GM18507 (cell line): ENCODE measurements at places on chromosomes 1 and 21.

- DNase-seq = no peak
These were observed 21.1 kb downstream of the RTCA start for GRCh38 chr1:100287162-100287561.

GRCh38 chr1:26300578-26301275, 5.7 kb downstream of the UBXN11 start:
- no peak for DNase-seq

- no peak for DNase-seq
These were observed 64.1 kb upstream of the ATP1B1 start for GRCh38 chr1:169042377-169042776.

- no peak for DNase-seq
These were observed 42.7 kb upstream of the SLC30A1 start for GRCh38 chr1:211621447-211622198.

- no peak for DNase-seq
These were observed 78.6 kb downstream of the PCSK9 start for GRCh38 chr1:55117941-55118340.

DNA sequence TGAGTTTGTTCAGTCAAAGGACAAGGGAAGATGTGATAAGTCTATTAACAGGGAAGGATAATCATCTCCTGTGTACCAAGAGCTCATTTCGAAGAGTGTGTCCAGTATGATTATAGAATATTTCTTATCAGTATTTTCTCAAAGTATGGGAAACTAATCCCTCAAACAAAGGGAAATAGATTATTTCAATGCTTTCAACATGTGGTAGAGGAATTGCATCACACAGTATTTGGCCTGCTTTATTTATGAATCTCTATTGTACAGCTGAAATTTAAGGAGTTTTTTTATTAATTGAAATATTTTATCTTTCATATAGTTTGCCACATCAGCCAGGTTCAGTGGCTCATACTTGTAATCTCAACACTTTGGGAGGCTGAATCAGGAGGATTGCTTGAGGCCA, 151.0 kb downstream of the CLEC20A start:
- no peak for DNase-seq

DNA sequence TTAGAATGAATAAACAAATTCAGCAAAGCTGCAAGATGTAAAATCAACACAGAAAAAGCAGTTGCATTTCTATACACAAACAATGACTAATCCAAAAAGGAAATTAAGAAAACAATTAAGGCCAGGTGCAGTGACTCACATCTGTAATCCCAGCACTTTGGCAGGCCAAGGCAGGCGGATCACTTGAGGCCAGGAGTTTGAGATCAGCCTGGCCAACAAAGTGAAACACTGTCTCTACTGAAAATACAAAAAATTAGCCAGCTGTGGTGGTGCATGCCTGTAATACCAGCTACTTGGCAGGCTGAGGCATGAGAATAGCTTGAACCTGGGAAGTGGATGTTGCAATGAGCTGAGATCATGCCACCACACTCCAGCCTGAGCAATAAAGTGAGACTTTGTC, 22.3 kb downstream of the THEM4 start:
- no peak for DNase-seq

DNA sequence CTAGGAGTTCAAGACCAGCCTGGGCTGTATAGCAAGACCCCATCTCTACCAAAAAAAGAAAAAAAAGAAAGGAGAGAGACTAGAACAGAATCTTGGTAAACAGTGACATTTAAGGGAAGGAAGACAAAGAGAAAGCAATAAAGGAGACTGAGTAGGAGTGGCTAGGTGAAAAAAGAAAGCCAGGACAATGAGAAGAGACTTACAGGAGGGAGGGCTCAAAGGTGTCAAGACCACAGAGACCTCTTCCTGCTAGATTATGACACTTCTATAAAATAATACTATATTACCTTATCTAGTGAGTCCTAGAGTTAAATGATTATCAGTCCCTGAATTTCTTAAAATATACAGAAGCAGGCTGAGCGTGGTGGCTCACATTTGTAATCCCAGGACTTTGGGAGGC, 10.1 kb upstream of the EPRS1 start:
- no peak for DNase-seq

DNA sequence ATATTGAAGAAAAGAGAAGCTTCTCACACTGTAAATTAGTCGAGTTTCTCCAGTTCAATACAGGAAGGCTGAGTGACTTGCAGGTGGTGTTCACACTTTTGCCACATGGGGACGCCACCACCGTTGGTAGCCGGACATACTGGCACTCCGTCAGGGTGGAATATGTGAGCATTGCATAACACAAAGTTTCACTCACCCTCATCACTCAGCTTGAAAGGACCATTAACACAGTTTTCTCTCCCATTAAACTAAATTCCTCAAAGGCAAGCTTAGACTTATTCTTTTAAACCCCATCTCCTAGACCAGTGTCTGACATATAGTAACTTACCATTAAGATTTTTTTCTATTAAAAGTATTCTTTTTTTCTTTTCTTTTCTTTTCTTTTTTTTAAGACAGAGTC, 105.3 kb upstream of the SERBP1 start:
- peak; percentile 20 for DNase-seq

GRCh38 chr1:179094818-179095217, 12.9 kb downstream of the TOR3A start:
- no peak for DNase-seq

DNA sequence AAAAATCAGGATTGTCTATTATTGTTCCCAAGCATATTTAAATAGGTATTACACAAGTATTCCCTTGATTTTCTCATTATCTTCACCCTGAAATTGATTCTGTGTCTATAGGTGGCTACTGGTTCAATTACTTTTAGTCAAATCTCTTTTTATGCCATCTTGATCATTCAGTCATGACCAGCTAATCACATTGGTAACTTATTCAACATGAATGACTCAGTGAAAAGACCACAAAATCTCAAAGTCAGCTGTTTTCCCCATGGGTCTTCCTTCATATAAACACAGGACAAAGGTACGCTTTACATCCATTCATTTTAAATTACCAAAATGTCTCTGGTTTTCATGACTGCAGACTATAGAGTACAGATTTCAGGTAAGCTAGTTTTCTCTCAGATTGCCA, 23.7 kb upstream of the NRIP1 start:
- DNase-seq = no peak

GRCh38 chr1:112687785-112688496, 13.5 kb downstream of the MOV10 start:
- DNase-seq = no peak
